ENCODE measurements at places on chromosomes 3 and 15.
A peak's percentile ranks its signal among the peaks of the same experiment; 100 is the strongest.

GRCh38 chr3:38247366-38248035 lies 18.1 kb upstream of the SLC22A13 start:
- peak; percentile 40 for DNase-seq

DNA sequence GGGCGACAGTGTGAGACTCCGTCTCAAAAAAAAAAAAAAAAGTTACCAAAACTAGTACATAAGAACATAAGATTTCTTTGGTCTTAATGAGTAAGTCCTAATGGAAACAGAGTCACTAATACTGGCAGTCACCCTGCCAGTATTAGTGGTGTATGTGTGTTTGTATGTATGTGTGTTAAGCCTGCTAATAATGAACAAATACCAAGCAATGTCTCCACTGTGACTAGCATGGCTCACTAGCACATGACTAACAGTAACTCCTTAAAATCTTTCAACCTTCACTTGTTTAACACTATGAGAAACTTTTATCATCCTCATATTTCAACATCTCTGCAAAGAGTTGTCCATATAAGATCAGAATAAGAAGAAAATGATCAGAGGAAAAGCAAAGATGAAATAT lies 231.0 kb upstream of the ATP11B start:
- no peak for DNase-seq

- no peak for DNase-seq
Observed at GRCh38 chr3:87367736-87368135, 91.4 kb upstream of the POU1F1 start.

DNA sequence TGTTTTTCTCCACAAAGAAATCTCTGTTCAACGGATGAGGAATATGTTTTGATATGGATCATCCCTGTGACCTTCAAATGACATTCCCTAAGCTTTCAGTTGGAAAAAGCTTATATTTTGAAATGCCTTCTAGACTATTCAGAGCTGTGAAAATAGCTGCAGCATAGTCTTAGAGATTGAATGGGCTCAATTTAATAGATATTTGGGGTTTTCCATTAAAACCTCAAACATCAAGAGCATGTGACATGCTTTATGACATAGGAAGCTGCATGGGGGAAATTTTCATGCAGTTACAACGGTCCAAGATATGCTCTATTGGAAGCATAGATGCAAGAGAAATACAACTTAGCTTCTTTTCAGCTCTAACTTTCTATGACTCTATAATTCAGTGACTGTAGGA lies 102.8 kb downstream of the LSAMP start:
- no peak for DNase-seq

- no peak for DNase-seq
Observed at GRCh38 chr3:160676547-160677303, at the start of gene ARL14. ARL14 (plus strand) TSS chr3:160677160; CDS start chr3:160677347, 187 bp downstream.

- no peak for DNase-seq
Observed at GRCh38 chr15:74482661-74483060, 21.7 kb upstream of the UBL7 start.

GRCh38 chr3:52218026-52218425 lies 7.4 kb downstream of the TLR9 start:
- DNase-seq: no peak

DNA sequence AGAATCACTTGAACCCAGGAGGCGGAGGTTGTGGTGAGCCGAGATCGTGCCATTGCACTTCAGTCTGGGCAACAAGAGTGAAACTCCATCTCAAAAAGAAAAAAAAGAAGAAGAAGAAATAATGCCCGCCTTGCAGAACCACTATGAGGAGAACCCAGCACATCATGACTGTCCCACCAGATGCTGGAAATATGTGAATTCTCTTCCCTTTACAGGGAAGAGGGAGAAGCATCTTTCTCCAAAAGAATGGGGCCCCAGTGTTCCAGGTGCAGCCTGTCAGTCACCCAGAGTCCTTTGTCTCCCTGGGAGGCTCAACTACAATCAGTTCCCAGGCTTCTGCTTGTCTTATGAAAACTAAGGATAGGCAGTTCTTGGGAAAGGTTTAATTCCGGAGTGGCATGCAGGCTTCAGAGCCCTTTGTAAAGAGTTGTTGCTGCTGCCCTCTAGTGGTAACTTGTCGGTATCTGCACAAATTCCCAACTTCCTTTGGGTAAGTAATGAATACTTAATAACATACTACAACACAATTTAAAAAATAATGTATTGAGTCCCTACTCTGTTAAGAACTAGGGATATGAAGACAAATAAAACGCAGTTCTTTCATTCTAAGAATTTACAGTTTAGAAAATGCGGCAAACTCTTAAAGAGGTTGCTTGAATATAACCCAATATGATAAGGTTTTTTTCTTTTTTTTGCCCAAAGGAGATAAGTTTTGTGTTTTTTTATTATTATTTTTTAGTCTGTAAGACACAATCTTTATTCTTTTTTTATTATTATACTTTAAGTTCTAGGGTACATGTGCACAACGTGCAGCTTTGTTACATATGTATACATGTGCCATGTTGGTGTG lies 18.6 kb upstream of the TICRR start:
- no peak for DNase-seq

- DNase-seq: no peak
Observed at GRCh38 chr15:97059281-97059680, 728.8 kb downstream of the NR2F2 start.

DNA sequence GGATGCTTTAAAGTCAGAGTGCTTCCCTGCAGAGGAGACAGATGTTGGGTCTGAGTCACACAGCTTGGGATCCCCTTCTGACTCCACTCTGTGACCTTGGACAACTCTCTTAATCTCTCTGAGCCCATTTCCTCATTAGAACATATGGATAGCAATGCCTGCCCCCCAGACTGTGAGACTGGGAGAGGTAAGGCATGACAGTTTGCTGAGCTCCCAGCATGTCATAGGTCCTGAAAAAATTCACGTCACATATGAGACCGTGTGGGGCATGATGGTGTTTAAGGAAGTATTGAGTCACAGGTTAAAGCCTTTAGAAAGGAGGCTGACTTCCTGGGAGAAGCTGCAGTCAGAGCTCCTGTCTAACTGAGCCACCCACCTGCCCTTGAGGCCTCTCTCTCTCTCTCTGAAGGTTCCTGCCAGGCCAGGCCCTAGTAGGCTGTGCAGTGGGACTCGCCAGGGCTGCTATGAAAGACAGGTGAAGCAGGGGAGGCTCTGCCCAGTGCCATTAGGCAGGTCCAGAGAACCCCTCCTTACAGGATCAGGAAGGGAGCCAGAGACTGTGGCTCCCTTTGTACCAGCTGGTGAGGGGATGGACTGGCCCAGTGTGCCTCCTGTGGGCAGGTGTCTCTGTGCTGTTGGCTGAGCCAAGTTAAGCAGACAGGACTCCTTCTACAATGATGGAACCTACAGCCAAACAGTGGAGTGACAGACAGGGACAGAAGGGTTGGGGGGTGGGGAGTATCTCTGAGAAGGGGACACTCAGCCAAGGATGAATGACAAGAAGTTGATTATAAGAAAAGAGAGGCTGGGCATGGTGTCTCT lies 19.5 kb upstream of the DOCK3 start:
- DNase-seq: no peak

GRCh38 chr15:76512971-76513370 lies 176.4 kb downstream of the ISL2 start:
- no peak for DNase-seq

DNA sequence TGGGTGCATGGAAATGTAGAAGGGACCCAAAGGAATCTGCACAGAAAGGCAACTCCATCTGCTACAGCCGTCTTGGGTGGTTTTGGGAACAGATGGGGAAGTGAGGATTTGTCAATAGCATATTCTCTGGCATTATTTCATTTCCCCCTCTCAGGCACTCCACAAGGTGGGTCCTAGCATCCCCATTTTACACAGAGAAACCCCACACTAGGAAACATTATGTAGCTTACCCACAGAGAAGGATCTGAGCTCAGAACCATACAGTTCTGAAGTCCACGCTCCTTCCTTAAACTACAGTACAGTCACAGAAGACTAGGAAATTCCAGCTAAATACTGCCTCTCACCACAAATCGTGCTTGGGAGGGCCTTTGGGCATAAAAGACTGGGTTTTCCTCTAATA lies 61.2 kb upstream of the CTNNB1 start:
- no peak for DNase-seq

DNA sequence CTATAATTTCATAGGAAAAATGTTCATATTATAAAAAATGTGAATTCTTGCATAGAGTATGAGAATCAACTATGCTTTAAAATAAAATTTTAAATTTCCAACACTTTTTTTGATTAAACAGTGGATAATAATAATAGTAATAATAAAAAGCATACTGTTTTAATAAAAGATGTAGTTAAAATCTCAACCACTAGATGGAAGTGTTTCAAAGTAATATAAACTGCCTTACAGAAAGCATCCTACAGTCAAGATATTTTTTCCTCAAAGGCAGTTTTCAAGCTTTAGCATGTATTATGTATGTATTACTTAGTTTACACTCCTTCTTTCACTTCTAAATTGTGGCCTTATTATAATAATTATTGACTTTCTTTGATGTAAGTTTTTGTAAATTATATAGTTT lies 217.5 kb downstream of the CHL1 start:
- DNase-seq: no peak

DNA sequence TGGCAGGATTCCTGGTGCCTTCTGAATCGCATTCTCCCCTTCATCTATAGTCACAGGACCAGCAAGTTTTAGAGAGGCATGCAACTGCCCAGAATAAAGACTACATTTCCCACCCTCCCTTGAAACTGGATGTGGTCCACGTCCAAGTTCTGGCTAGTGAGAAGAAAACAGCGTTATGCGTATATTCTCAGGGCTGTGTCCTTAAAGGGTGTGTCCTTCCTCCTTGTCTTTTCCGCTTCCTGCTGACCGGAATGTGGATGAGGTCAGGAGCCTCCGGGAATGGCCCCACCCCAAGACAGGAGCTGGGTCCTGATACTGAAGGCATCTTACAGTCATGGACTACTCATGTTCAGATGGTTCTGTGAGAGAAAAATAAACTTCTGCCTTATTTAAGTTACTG lies 20.2 kb downstream of the CHST2 start:
- DNase-seq: no peak

DNA sequence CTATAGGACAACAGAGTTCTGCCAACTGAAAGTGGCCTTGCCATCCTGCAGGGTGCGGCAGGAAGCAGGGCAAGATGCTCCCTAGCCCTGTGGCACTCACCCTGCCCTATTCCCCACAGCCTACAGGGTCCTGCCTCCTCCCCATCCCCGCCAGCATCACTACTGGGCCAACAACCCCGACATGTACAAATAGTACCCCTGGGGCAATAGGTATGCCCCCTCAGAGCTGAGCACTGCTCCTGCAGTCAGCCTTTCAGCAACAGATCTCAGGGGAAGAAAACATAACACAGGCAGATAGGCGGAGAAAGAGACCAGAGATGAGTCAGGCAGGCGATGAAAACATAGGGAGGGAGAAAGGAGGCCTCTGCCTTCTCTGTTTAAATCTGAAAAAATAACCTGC lies 74.7 kb downstream of the XXYLT1 start:
- no peak for DNase-seq

GRCh38 chr3:54349691-54350090 lies 227.3 kb downstream of the CACNA2D3 start:
- no peak for DNase-seq

DNA sequence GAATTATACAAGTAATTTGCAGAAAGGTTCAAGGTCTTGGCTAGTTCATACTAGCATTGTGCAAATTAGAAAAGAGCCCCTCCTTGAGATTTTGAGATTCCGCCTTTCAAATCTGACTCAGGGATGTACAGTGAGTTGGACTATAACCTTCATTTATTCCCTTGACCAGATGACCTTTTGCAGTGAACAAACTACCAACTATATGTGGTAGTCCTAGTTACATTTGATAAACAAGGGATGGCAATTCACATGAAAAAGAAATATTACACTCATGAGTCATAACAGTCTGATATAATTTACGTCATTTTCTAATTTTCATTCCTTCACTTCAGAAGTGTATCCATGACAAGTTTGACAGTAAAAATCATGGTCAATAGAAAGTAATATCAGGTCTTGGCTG lies 860.4 kb downstream of the ROBO1 start:
- no peak for DNase-seq

- DNase-seq: no peak
Observed at GRCh38 chr3:163916596-163917560, 1161.4 kb downstream of the SI start.

- no peak for DNase-seq
Observed at GRCh38 chr15:42732095-42732827, 4.7 kb downstream of the CDAN1 start.

GRCh38 chr3:67804089-67804488 lies 149.7 kb upstream of the SUCLG2 start:
- no peak for DNase-seq

DNA sequence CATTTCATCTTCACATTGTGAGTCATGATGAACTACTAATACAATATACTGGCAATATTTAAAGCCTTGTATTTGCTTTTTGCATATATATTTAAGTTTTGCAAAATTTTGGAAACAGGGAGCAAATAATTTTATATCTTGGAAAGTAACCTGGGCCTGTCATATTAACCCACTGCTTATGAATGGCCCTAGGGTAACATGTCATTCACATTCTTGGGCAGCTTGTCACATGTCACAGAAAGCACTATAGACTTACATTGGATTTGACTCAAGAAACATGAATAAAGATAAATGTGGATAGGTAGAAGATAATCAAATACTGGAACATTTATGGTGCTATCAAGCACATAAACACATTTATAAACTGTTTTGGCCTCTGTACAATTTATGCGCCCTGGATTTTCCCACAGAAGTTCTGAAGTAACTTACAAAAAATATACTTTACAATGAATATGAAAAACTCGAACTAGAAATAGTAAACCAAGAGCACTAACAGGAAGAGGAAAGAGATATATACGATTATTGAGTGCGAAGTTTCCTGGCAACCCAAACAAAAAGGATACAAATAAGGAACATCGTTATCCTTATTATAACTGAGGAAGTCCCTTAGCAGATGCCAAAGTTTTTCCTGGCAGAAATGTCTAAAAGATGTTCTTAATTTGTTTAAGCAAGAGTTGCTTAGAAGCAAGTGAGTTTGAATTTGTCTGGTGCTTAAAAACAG lies 257.2 kb downstream of the RBMS3 start:
- no peak for DNase-seq

DNA sequence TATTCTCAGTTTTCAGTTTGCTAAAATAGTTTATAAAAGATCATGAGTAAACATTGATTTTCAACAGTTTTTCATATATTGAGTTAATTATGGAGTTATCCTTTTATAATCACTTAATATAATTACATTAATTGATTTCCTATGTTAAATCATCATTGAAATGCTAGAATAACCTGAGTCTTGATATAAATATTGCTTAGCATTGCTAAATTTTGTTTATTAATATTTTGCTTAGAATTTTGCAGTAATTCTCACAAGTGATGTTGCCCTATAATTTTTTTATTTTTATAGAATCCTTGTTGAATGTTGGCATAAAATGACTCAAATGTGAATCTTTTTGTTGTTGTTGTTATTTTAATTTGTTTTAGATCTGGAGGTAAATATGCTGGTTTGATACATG lies 654.2 kb downstream of the OTOL1 start:
- no peak for DNase-seq

GRCh38 chr15:68444336-68444735 lies 12.4 kb upstream of the ITGA11 start:
- DNase-seq: no peak

- DNase-seq: no peak
Observed at GRCh38 chr15:39497016-39497758, 83.7 kb upstream of the THBS1 start.

All from dorsolateral prefrontal cortex (tissue), 122 donors.